Right ventricle myocardium inferior (tissue), 1 donor: ENCODE measurements at places on chromosomes 11 and 22. TPM values are rescaled to one million over a fixed set of nuclear protein-coding genes. Genes with fewer than 3 reads are reported as not detected.

DNA sequence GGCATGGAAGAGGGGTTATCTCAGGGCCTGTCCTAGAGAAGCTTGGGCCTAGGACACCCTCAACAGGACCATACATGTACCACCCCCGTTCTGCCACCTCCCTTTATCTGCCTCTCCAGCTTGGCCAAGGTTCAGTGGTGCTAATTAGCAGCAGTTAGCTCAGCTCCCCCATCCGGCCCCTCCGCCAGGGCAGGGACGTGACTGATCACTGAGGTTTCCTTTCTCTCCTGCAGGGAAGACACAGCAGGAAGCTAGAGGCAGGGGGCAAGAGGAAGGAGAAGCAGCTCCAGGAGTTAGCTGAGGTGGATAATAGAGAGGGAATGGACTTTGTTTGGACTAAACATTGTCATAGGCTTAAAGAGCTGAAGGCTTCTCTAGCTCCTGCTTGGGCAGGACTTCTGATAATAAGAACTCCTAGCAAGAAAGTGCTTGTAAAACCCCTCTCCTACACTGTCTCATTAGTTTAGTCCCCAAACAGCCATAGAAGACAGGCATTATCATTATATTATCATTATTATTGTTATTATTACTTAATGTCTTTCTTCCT is 53.8 kb downstream of the BUD13 start:
- no peak for DNase-seq

DNA sequence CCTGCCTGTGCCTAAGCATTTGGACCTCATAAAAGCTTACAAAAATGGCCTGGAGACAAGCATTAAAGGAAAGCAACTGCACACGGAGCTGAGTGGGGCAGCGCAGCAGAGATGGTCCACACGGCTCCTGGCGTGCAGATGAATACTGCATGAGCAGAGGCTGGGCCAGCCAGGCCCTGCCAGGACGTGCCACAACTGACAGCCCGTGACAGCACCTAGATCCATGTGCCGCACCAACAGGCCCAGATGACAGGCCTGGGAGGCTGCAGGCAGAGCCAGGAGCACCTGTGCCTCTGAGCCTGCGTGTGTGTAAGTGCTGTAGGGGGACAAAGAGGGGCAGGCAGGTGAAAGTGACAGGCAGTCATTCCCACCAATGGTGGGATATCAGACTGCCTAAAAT is 33.4 kb downstream of the MICAL3 start:
- no peak for DNase-seq

- DNase-seq: no peak
Observed at GRCh38 chr11:79241205-79241851, 199.5 kb downstream of the TENM4 start.

DNA sequence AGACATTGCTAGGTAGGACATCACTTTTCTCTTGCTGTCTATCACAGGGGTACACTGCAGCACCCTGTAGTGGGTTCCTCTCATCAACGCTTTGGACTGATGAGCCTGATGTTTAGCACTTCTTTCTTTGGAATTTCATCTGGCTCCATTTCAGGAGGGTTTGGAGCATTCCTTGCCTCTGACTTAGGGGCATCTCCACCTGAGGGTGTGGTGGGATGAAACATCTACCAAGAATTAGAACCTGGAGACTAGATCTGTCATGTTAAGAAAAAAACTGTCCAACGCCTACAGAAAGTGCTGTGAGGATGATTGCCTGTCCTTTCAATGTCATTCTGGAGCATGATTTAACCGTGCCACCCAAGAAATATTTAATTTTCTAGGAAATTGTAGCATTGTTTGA is 648.4 kb downstream of the ETS1 start:
- no peak for DNase-seq

GRCh38 chr11:120974965-120975364 is 48.9 kb upstream of the TBCEL start:
- DNase-seq: no peak

DNA sequence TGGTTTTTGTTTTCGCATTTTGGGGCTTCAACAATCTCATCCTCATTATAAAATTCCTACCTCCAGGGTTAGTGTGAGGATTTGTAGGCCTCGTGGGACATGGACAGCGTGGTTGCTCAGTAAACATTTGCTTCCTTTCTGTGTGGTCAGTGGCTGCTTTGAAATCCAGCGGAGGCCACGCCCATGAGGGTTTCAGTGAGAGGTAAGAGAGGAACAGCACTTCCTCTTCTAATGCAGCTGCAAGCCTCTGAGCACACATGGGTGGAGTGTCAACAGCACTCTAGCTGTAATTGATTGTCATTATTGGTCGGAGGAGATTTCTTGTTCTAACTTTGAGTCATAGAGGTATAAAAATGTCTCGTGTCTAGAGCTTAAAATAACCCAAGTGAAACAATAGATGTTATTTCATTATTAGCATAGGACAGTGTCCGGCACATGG is 6.0 kb upstream of the ARHGAP42 start:
- peak; percentile 75 for DNase-seq

The ART1 gene
- 1.7 TPM for total RNA-seq

The C11orf87 gene
- total RNA-seq: not detected

The KBTBD3 gene
- total RNA-seq: 12.1 TPM

The AQP11 gene
- total RNA-seq: 0.78 TPM

The ESAM gene
- 43.1 TPM for total RNA-seq

The CST6 gene
- total RNA-seq: not detected

The ANAPC15 gene
- 46.1 TPM for total RNA-seq
